ENCODE measurements at places on chromosomes 7 and 10. TPM values are rescaled to one million over a fixed set of nuclear protein-coding genes. Genes with fewer than 3 reads are reported as not detected.

- no peaks in the 10 kb centered on the region for H3K36me3 ChIP-seq
- H3K27ac ChIP-seq = no peak overlapping the region
- H3K27me3 ChIP-seq = peaks cover 16% of the 10 kb centered on the region
- peaks cover 2% of the 10 kb centered on the region for H3K4me1 ChIP-seq
- no peak for DNase-seq
Measured at GRCh38 chr10:99466632-99467223, 36.3 kb upstream of the GOT1 start.

GRCh38 chr10:70540089-70540788 lies 61.7 kb downstream of the PALD1 start:
- no peak overlapping the region for H3K4me3 ChIP-seq
- no peak overlapping the region for H3K27ac ChIP-seq
- no peaks in the 10 kb centered on the region for H3K36me3 ChIP-seq

DNA sequence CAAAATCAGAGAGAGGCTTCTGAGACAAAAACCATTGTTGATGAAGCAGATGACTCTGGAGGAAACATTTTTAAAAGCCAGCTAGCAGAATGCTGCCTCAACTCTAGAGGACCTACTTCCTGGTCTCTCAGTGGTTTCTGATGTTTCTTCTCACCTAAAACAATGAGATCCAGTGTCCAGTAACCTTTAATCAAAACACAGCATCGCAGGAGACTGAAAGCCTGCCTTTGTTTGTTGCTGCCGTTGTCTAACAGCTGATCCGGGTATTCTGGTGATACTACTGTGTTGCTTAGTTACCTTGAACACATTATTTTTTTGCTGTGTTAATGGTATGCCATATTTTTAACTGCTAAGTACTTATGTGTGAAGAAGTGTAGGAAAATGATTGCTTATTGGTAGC lies 70.9 kb downstream of the WIPF3 start:
- H3K4me3 ChIP-seq = no peak overlapping the region
- H3K27ac ChIP-seq = no peak overlapping the region
- DNase-seq = no peak
- no peaks in the 10 kb centered on the region for H3K36me3 ChIP-seq

DNA sequence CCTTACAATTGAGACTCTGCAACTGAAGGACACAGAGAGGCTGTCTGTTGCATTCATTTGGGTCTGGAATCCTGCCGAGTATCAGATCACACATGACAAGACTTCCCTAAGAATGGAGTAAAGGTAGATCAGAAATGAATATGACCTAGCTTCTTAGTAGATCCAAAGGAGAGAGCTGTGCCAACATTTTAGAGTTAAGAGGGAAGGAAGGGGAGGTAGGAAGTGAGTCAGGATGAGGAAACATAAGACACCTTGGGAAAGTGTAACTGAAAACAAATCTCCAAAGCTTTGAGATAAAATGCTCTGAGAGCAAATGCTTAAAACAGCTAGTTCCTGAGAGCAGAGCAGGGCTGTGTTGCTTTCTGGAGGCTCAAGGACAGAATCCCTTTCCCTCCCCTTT lies 6.1 kb upstream of the SLC25A13 start:
- no peaks in the 10 kb centered on the region for H3K4me1 ChIP-seq
- no peak overlapping the region for H3K27ac ChIP-seq
- peaks cover 3% of the 10 kb centered on the region for H3K27me3 ChIP-seq
- no peak for DNase-seq

Gene HELLS
- 132 TPM for total RNA-seq

DNA sequence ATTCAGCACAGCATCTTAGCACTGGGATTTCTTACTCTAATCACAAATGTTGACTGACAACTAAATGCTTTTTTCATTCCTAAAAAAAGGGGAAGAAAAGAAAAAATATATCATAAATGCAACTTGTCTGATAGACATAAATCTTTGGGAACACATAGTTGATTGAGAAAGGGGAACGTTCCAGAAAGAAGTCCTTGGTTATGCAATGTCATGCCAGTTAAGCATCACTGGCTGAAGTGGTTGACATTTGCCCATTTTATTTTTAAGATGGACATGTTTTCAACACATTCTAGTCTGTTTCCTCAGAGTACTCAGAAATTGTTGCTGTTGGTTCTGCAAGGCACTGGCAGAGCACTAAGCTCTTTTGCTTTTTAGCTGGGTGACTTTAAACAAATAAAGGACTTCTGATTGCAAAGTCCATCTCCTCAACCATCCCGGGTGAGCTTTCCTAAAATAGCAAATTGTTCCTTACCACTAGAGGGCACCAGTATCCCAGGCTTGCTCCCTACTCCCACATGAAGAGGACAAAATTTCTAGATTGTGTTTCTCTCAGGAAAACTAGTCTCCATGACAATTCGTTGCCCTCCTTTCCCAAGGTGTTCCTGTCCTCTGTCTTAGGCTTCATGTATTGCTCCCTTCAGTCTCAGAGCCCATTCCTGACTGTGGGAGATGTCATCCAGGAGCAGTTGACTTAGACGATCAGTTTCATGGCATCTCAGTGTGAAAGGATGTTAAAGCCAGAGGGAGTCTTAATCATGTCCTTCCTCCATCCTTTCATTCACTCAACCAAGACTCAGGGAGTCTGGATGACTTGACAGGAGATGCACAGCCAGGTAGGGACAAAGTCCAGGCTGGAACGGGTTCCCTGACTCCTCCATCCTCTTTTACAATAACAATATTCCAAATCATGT lies 23.9 kb downstream of the OPALIN start:
- no peak overlapping the region for H3K27ac ChIP-seq
- H3K4me1 ChIP-seq = no peaks in the 10 kb centered on the region
- DNase-seq = no peak
- peaks cover 7% of the 10 kb centered on the region for H3K27me3 ChIP-seq
- no peaks in the 10 kb centered on the region for H3K36me3 ChIP-seq
